ENCODE measurements at places on chromosomes 13 and 19. TPM values are rescaled to one million over a fixed set of nuclear protein-coding genes. Genes with fewer than 3 reads are reported as not detected.

PEG3 gene
- polyA plus RNA-seq, result 0.14 TPM

CYP4F3 gene
- 0.32 TPM for polyA plus RNA-seq

IQCN gene
- not detected for polyA plus RNA-seq

TMEM86B gene
- 0.60 TPM for polyA plus RNA-seq

DNA sequence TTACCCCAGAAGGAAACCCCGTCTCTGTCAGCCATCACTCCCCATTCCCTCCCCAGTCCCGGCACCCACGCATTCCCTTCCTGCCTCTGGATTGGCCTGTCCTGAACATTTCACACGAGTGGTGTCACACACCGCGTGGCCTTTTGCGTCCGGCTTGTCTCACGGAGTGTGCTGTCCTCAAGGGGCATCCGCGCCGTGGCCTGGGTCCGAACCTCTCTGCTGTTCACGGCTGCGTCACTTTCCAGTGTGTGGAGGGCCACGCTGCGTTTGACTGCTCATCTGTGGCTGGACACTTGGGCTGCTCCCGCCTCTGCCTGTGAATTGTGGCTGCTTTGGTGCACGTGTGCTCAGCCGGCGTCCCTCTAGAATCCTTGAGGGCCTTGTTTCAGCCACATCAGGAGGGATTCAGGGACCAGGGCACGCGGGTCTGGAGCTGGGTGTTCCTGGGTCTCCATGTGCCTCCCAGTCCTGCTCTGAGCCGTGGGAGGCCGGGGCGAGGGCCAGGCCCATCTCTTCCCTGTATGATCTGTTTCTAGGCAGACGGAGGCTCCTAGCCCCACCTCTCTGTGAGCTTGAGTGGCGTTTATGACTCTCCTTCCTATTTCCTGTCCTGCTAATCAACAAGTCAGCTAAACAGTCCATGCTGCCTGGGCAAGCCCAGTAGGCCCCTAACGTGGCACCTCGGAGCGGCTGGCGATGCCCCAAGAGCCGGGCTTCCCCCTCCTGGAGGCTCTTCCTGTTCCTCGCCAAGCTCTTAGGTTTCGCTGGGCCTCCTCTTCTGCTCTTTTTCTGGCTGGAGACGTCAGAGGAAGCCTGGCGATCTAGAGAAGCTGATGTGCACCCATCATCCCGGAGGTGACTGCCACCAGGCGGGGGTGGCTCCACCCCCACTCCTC lies 8.1 kb downstream of the STK11 start:
- DNase-seq, result peak; percentile 85

DNA sequence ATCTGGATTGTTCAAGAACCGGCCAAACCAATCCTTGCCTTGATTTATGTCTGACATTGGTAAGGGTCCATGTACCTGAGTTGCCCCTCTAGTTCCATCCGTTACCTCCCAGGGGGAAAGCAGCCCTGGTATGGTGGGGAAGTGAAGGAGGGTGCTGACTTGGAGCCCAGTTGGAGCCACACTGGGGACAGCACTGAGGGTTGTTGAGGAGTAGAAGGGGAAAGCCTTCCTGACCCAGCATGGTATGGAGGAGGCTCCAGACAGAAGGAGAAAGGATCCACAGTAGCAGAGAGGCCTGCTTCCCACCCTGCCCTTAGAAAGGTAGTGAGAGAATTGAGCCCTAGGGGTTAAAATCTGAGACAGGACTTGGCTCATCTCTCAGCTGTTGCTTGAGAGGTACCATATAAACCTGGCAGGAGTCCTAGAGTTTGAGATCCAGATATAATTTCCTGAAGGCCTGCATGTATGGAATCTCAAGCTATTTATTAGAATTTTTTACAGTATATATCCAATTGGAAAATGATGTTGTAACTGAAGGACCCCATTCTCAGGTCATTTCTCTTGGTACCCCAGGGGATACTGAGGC lies 16.7 kb upstream of the FCGBP start:
- DNase-seq, result no peak

DNA sequence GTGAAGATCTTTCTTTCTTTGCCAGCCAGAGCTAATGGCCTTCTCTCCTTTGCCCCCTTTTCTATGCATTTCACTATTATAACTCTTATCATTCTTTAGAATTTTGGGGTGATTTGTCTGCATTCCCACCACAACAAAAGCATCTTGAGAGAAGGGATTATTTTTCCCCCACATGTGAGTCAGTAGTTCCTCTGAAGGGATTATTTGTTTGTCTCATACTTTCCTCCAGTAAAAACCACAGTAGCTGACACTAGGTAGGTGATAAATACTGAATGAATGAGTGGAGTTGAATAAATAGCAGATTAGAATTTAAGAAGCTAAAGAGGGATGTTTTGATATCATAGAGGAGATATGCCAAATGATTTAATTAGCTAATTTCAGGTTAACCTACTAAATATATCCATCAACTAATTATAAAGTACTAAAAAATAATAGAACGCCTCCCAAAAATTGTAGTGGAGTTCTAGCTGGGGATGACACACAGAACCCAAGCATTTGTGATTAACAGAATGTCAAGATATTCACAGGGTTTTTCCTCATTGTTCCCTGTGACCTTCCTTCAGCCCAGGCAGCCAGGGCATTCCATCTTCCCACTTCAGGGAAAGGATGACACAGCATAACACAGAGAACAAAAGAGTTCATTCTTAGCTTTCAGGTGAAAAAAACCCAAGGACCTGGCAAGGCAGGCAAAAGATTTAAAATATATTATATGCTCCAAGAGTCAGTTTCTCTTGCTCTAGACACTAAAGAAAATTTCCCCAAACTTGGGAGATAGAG lies 3.5 kb upstream of the TBC1D4 start:
- DNase-seq, result no peak

- DNase-seq, result no peak
These were observed 14.6 kb downstream of the LSM4 start for GRCh38 chr19:18308051-18308947.

GRCh38 chr13:110556224-110556606 lies 5.3 kb downstream of the RAB20 start:
- no peak for DNase-seq

GRCh38 chr13:71593566-71593965 lies 273.4 kb downstream of the DACH1 start:
- no peak for DNase-seq

GRCh38 chr13:110581506-110582185 lies 20.1 kb upstream of the RAB20 start:
- no peak for DNase-seq
